ENCODE measurements at places on chromosomes 12 and 14.

DNA sequence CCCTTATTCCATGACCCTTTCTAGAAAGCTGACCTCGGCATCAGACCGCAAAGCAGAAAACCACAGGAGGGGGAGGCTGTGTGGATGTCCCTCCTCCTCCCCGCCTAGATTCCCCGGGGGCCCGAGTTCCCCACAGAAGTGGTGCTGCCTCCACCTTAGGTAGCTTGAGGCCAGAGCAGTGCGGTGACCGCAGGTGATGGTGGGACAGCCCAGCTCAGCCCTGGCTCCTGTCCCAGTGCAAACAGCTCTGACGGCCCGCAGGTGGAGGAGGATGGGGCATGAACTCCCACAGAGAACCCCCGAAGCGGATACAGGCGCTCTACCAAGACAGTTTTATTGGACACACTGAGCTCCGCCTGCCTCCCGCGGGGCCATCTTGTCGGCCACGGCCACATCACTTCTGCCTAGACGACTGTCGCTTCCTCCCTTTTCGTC is 19.5 kb downstream of the ARL6IP4 start:
- DNase-seq = no peak

DNA sequence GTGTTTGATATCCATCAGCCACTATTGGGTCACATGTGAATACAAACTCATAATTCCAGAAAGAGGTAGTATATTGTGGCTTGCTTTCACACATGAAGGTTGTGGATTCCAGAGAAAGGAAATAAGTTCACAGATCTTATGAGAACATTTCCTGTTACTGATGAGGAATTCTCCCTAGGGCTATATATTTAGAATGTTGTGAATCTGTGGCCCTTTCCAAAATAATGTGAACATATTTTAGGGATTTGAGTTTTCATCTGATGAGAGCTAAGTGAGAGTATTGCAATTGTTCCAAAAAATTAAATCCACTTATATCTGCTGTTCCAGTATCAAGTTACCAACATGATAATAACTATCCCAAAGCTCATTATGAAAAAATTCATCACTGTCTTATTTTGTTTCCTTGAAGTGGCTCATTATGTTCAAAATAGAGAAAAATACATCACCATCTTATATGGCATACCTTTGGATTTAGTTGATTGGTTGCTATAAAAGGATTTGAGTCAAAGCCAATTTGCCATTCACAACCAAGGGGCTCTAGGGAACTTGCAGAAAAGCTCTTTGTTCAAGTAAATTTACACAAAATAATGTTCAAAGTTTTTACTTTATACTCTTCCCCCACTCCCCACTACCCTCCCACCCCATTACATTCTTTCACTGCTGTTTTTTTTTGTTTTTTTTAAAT is 76.3 kb downstream of the MYRFL start:
- no peak for DNase-seq

DNA sequence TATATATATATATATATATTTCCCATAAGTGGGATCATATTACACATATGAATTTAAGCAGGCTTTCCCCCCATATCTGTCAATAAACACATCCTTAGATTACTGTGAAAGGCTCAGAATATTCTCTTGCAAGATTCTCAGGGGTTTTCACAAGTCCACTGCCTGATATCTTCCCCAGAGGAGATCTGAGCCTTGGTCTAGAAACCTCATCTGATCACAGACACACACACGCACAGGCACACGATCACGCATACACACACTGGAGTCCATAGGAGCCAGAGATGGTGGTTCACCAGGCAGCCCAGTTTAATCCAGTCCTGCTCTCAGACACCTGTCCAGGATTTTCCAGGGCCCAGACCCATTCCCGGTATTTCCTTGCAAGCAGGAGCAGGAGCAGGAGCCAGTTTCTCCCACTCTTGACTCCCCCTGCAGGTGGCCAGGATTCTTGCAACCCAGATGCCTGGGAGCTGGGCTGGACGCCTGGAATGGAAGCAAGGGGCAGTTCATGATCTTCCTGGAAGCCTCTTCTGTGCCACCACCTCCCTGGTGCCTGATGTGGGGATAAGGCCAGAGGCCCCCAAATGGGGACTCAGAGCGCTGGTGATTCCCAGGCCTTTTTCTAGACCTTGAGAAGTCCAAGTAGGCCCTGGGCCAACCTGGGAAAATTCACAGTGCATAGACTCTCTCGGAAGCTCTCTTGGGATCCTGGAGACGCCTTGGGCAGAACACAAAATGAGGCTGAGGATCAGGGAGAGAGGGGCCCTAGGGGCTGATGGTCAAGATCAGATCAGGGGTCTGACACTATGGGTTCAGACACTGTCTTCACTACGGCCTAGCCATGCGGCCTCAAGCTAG is 16.5 kb upstream of the KRT78 start:
- DNase-seq = no peak

DNA sequence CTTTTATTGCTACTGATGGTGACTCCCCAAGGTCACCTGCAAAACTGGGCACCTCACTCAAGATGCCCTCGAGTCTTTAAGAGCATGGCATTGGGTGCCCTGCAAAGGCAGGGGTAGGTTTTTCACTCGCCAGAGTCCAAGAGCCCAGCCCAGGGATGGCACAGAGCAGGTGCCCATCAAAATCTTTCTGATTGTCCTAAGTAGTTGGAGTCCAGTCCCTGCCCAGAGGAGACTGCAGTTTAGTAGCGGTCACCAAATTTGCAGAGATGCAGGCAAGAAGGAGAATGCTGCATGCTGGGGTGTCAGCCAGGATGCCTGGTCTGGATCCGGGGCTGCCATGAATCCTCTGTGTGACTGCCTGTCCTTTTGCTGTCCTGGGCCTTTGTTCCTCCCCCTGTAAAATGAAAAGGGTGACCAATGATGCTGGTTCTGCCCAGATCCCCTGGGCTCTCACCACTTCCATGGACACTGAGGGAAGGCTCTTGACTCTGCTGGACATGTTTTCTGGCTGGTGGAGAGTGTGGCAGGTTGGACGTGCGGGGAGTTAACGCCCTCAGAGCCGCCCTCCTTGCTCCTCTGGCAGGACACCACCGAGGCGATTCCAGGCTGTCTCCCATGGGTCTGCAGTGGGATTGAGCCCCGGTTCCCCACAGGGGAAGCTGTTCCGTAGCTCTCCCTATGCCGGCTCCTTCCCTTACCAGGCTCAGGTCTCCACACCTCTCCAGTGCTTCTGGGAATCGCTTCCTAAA is 41.3 kb downstream of the DLK1 start:
- DNase-seq = no peak

DNA sequence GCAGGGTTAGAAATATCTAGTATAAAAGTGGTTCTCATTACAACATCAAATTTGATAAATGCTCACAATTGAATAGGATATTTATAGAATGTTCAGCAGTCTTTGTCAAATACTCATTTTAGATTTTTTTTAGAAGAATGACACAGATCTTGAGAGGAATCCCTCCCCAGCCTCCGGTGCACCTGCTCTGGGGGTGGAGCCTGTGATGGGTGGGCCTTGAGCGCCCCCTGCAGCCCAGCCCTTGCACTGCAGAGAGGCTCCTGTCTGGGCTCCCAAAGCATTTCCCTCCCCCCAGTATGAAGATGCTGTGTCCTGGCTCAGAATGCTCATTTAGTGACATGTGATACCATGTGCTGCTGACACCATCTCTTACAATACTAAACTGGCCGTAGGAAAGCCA is 792.3 kb downstream of the TMEM121 start:
- no peak for DNase-seq

DNA sequence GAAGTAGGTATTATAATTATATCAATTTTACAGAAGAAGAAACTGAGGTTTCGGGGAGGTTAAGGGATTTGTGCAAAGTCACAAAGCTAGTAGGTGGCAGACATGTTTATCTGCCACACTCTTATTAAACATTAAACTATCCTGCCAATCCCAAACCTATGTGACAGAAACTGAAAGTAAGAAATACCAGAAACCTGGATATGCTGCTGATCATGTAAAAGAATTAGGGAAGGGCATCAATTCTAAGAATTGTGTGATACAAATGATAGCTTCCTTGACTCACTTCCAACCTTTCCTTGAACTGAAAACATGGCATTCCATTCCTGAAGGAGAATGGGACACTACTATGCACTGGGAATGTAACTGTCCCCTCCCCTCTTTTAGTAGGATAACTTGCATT is 16.9 kb downstream of the TAOK3 start:
- DNase-seq = no peak

- no peak for DNase-seq
Observed at GRCh38 chr12:11953523-11953922, 117.2 kb upstream of the BCL2L14 start.

GRCh38 chr12:12098691-12099015 is 27.9 kb downstream of the BCL2L14 start:
- DNase-seq = no peak

GRCh38 chr14:100574642-100575031 is 12.6 kb downstream of the BEGAIN start:
- no peak for DNase-seq

DNA sequence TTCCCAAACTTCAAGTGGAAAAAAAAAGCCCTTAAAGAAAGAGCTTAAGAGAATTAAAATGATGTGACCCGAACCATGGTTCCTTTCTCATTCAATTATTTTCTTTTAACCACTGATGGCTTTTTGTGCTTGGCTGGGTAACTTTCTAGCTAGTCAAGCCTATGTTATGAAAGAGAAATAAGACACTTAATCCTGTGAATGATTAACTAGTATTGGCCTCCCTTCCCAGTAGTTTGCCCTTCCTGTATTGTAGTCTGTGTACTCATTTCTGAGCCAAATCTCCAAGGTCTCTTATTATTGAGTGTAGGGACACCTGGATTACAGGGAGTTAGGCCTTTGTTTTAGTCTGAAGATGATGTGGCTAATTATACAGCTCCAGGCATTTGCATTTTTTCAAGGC is 353.0 kb downstream of the RAD51B start:
- DNase-seq = no peak

DNA sequence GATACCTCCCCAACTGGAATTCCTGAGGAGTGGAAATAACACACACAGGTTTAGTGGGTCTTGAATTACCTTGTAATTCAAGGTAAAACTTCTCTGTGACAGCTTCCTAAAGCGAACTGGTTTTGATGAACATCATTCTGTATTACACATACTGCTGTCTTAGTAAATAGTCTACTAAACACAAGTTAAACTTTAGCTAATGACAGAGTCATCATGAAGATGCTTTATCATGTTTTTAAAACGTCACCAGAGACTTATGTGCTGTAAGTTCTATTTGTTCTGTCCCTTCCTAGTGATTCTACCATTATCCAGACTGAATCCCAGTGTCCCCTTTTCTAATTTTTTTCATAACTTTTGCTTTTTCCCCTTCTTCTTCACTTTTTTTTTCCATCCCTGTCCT is 11.6 kb upstream of the GXYLT1 start:
- no peak for DNase-seq

DNA sequence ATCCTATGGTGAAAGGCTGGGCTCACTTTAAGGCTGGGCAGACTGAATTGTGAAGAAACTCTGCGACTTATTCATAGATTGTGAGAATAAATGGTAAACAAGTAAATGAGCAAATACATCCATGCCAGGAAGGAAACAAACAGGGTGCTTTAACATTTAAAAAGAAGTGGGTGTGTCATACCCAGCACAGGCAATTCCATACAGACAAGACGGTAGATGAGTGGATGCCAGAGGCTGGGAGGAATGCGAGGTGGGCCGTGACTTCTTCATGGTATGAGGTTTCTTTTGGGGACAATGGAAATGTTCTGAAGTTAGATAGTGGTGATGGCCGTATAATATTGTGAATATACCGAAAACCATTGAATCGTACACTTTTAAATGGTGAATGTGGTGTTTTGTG is 49.8 kb upstream of the CDKN3 start:
- no peak for DNase-seq

GRCh38 chr12:51590347-51591015 is 552 bp upstream of the SCN8A start:
- no peak for DNase-seq

- DNase-seq = no peak
Observed at GRCh38 chr14:72057701-72058285, 125.6 kb downstream of the RGS6 start.

GRCh38 chr12:58731096-58731495 is 189.2 kb downstream of the LRIG3 start:
- DNase-seq = no peak

DNA sequence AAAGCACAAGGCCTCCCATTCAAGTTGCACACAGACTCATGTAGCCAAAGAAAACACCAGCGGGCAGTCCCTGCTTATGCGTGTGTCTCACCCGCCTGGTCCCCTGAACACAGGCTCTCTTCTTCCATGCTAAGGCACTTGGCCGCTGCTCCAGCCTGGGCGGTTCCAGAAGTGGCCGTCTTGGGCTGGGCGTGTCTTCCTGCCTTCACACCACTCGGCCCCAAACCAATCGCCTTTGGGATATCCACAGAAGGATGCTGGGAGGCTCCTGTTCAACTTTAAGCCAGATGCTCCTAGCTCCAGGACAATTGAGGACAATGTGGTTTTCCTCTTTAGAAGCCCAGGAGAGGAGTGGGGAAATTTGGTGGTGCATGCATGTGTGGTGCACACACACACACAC is 2.2 kb downstream of the SCARB1 start:
- no peak for DNase-seq

DNA sequence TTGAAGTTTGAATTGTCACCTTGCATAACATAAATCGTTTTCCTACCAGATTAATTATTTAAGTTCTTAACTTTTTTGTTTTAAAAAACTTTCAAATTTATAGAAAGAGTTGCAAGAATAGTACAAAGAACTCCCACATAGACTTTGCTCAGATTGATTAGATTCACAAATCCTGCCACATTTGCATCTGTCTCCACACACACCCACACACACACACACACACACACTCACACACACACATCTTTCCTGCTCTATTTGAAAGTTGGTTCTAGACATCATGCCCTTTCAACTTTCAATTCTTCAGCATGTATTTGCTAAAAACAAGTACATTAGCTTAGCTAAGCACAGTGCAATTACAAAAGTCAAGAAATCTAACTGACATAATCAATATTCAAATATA is 184.0 kb downstream of the ITPR2 start:
- DNase-seq = no peak

DNA sequence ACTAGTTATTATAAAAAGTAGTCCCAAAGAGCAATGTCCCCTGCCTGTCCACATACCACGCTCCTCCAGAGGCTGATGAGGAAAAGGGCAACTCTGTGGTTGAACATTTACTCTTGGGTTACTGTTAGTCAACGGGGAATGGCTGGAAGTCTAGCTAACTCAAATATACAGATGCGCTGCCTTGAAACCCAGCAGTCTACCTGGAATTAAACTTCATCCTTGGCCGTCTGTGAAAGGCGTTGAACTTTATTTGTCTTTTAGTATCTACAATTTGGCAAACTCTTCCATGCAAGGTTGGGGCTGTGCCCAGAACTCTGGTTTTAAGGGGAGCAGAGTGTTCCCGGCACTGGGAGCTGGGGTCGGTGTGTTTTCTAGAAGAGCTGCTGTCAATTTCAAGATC is 3.9 kb upstream of the MEG3 start:
- DNase-seq = no peak

DNA sequence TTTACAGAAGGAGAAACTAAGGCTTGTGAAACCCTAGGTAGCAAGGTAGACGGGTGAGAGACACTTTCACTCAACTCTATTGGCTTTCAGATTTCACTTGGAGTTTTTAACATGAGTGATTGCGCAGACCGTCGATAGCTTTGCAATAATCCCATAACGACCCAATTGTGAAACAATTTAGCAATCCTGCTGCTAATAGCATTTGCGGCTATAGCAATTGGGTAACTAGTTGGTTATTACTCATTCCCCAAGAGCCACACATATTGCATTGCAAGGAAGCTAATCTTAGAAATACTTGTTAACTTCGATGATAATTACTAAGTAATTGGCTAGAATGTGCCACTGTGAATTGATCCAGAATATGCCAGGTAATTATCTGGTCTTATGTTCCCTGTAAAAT is 159.9 kb upstream of the NOS1 start:
- no peak for DNase-seq

GRCh38 chr14:90816681-90817436 is 629 bp upstream of the TTC7B start:
- no peak for DNase-seq

Data from urinary bladder (tissue), 4 donors.